Stimulated activated CD4-positive, alpha-beta T cell treated with anti-CD3 and anti-CD28 coated beads, Interleukin-1b, Interleukin-23, amount 100 ng/mL, for 1 hour (primary cell): ENCODE measurements at places on chromosomes 7 and 10.

DNA sequence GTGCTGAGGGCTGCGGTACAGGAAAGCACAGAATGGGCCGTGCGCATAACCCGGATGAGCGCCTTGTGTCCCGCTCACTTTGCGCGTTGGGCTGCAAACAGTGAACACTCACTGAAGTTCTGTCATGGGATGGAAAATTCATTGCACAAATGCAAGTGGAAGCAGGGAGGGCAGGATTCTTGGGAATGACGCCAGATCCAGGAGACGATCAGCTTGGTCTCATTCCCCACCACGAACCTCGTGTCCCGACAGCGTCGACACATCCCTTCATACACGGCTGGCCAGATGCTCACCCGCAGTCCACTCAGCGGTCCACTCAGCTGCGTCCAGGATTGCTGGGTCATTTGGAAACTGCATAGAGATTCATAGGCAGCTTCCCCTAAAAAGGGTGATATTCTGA, 607.1 kb downstream of the SDK1 start:
- DNase-seq: no peak

- DNase-seq: no peak
These were observed 758 bp upstream of the OPTN start for GRCh38 chr10:13099144-13099665.

DNA sequence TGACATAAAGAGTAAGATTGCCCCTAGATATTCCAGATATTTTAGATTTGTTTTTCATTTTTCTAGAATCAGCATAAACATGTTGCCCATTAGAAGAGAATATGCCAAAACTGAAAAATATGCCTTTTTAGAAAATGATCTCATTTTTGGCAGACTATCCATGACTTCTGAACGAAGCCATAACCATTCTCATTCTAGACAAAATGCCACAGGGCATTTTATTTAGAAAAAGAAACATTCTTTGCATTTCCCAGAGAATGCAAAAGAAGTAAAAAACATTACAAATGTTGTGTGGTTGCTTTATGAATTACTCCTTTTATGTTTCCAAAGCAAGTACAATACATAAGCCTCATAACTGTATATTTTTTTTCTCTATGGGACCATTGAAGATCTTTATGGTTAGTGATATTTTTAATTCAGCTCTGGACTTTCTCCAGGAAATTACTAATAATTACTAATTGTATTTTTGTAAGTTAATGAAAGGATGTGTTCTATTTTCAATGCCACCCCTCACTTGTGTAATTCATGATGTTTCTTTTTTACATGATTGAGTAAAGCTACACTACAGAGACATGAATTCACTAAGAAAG, 109.6 kb upstream of the SEM1 start:
- no peak for DNase-seq

DNA sequence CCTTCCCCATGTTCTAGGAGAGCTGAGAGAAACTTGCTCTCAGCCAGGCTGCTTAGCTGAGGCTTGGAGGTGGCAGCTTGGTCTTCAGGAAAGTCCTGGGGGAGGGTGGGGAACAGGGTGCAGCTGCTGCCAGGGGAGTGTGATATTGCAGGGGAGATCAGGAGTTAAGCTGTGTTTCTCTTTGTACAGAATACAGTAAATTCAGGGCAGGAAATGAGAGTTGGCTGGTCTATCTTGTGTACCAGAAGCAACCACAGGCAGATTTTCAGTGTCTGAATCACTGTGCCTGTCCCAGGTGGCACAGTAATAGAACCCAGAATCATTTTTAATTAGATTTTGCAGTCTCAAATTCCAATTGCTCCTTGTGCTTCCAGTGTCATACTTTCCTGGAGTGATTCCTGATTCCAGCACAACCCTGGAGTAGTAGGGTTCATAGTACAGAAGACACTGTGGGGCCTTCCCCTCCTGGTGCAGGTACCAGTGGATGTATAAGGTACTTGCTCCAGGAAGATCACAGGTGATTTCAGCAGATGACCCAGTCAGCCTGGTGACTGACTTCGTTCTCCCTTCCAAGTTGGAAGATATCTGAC, 94.0 kb upstream of the TARP start:
- DNase-seq: no peak

DNA sequence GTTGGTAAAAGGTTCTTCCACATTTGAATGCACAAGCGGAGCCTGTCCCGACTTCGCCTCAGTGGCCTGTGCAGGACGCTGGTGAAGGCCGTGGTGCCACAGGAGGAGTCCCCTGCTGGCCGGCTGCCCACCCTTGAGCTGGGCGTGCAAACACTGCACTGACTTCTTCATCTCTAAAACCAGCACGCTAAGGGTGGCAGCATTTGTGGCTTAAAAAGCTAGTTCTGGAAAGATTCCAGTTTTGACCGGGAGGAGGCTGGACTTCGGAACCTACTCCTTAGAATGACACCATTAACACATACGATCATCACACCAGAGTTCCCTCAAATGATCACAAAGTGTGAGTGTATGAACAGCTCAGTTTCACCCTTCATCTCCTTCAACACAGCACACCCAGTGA, 102.4 kb downstream of the SMURF1 start:
- DNase-seq: no peak
